ENCODE measurements at places on chromosomes 1 and 21.

DNA sequence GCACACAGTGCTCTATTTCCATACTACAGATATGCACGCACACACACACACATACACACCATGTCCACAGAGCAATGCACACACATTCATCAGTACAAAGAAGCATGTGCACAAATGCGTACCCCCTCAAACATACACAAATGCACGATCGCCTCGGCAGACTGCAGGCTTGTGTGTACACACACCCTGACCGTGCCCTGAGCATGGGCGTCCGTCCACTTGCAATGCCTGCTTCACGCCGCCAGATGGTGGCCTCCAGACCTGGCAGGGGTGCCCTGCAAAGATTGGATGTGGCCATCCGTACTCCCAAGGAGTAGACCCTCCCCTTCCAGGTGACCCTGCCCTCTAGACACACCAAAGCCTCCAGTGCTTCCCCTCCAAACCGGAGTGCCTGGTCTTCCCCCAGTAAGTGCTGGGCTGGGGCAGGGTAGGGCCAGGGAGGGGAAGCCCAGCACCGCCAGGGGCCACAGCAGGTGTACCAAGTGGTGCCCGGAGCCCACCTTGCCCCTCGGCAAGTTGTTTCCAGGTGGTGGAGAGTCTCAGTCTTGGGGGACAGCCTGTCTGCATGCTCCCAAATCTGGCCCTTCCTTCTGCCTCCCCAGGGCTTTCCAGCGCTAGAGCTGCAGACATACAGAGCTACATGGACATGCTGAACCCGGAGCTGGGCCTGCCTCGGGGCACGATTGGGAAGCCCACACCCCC lies 20.6 kb downstream of the ESPN start:
- H3K27me3 ChIP-seq = peaks cover 10% of the 10 kb centered on the region
- no peak overlapping the region for H3K4me3 ChIP-seq
- no peaks in the 10 kb centered on the region for H3K36me3 ChIP-seq
- H3K27ac ChIP-seq = no peak overlapping the region
- DNase-seq = no peak

- H3K36me3 ChIP-seq = peaks cover 3% of the 10 kb centered on the region
- H3K4me3 ChIP-seq = no peak overlapping the region
- peaks cover 19% of the 10 kb centered on the region for H3K4me1 ChIP-seq
- H3K27ac ChIP-seq = no peak overlapping the region
- peaks cover 19% of the 10 kb centered on the region for H3K27me3 ChIP-seq
These were observed 4.4 kb downstream of the CRABP2 start for GRCh38 chr1:156700736-156701531.

DNA sequence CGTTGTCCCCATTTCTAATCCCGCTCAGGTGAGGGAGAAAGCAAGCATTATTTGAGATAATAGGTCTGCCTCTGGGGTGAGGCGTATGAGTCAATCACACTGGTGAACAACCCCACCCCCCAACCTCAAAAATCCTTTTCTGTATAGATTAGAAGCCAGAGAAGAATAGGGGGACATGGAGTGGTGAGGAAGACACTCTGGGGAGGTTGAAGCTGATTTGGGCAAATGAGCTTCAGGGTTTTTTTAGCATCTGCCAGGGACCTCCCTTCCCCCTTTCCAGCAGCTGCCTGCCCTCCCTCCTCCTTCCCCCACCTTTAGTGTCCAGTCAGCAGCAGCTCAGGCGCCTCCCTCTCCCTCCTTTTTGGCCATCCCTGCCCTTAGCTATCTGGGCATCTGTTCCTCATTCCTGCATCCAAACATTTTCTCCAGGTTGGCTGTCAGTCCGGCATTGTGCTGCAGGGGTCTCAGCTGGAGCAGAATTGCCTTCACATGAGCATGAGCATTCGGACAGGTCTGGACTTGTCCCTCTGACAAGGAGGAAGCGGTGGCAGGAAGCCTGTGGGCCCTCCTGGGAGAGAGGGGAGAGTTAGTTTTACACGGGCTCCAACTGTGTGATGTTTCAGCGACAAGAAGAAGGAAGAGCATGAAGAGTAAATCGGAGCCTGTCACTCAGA lies 30.8 kb upstream of the PTGFRN start:
- H3K27ac ChIP-seq = no peak overlapping the region
- H3K27me3 ChIP-seq = no peaks in the 10 kb centered on the region
- H3K4me3 ChIP-seq = no peak overlapping the region
- H3K4me1 ChIP-seq = no peaks in the 10 kb centered on the region
- no peaks in the 10 kb centered on the region for H3K36me3 ChIP-seq
- DNase-seq = peak; percentile 6

- H3K27ac ChIP-seq = peak overlapping the region; percentile 97
- H3K36me3 ChIP-seq = peaks cover 3% of the 10 kb centered on the region
- H3K4me3 ChIP-seq = peak overlapping the region; percentile 53
- peaks cover 6% of the 10 kb centered on the region for H3K27me3 ChIP-seq
- DNase-seq = peak; percentile 32
These were observed 3.7 kb downstream of the ADAMTS4 start for GRCh38 chr1:161195171-161195570.

- H3K4me3 ChIP-seq = no peak overlapping the region
- DNase-seq = no peak
- no peak overlapping the region for H3K27ac ChIP-seq
- no peaks in the 10 kb centered on the region for H3K36me3 ChIP-seq
- no peaks in the 10 kb centered on the region for H3K4me1 ChIP-seq
- H3K27me3 ChIP-seq = peaks cover 7% of the 10 kb centered on the region
These were observed 126.9 kb downstream of the LRIG2 start for GRCh38 chr1:113199760-113200455.

GRCh38 chr21:29487154-29487553 lies 188.4 kb downstream of the BACH1 start:
- H3K27ac ChIP-seq = no peak overlapping the region
- no peak for DNase-seq
- H3K4me3 ChIP-seq = no peak overlapping the region
- peaks cover 11% of the 10 kb centered on the region for H3K4me1 ChIP-seq

DNA sequence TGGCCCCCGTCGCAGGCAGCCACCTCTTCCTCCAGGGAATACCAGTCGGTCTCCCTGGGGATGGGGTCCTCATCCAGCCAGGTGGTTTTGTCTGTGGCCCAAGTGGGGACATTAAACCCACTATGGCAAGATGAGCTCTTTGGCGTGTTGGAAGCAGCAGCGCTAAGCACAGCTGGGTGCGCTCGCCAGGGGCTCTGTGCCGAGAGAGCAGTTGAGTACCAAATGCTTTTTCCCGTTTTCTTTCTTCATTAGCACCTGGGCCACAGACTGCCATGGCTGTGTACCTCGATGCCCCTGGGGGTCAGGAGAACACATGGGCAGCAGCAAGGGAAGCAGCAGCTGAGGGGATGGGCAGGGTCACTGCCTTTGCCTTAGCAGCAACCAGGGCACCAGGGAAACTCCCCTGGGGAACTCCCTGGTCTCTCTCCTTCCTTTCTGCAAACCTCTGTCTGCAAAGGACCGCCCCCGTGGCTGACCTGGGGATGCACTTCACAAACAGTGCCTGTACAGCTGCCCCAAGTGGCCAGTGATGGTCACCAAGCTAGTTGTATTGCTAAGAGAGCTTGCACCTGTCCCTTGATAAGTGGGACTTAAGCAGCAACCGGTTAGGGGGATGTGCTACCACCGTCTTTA lies 31.1 kb downstream of the EDARADD start:
- DNase-seq = peak; percentile 59
- no peak overlapping the region for H3K4me3 ChIP-seq

- H3K27me3 ChIP-seq = no peaks in the 10 kb centered on the region
- no peaks in the 10 kb centered on the region for H3K4me1 ChIP-seq
- H3K27ac ChIP-seq = no peak overlapping the region
- no peaks in the 10 kb centered on the region for H3K36me3 ChIP-seq
- no peak for DNase-seq
These were observed 161.2 kb upstream of the C1orf87 start for GRCh38 chr1:60234776-60235175.

GRCh38 chr1:66583021-66583420 lies 49.1 kb downstream of the SGIP1 start:
- no peaks in the 10 kb centered on the region for H3K36me3 ChIP-seq
- H3K4me1 ChIP-seq = no peaks in the 10 kb centered on the region
- DNase-seq = no peak
- no peak overlapping the region for H3K27ac ChIP-seq
- peaks cover 6% of the 10 kb centered on the region for H3K27me3 ChIP-seq
- no peak overlapping the region for H3K4me3 ChIP-seq

Measured in immature natural killer cell (primary cell).